ENCODE measurements at places on chromosomes 4 and X.
A peak's percentile ranks its signal among the peaks of the same experiment; 100 is the strongest.

GRCh38 chrX:25344161-25344936 lies 328.6 kb upstream of the ARX start:
- DNase-seq, result peak; percentile 54

- no peak for DNase-seq
Measured at GRCh38 chrX:123906557-123907316, 46.9 kb downstream of the XIAP start.

- peak; percentile 75 for DNase-seq
Measured at GRCh38 chr4:150242820-150243458, 164.7 kb downstream of the DCLK2 start.

DNA sequence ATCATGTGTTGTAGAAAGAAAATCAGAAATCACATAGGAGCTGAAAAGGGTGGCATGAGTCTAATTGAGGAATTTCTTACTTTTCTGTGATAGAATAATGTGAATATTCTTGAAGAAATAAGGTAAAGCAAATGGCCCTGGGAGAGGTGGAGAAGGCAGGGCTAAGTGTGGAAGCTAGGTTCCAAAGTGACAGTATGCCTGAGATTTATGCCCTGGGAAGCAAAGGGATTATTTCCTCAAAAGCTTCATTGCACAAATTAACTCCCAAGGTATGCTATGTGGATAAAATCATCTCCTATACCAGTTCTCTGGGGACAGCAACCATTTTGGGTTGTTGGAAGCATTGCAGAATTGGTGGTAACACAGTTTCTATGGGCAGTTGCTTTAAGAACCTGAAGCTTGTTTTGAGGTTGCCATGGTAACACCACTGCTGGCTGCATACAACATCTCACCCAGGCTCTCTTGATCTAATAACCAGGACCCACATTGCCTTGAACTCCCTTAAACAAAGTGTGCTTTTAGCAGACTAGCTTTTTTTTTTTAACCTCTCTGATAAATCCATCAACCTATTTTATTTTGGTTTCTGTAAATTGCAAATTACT lies 21.0 kb downstream of the MAOA start:
- DNase-seq, result peak; percentile 78

- no peak for DNase-seq
Measured at GRCh38 chrX:257681-258289, 23.4 kb upstream of the PLCXD1 start.

GRCh38 chr4:141548791-141549190 lies 87.6 kb upstream of the IL15 start:
- DNase-seq, result no peak

- no peak for DNase-seq
Measured at GRCh38 chrX:129772796-129773431, 6.8 kb upstream of the SASH3 start.

GRCh38 chr4:84699001-84699671 lies 116.2 kb downstream of the CDS1 start:
- DNase-seq, result no peak

DNA sequence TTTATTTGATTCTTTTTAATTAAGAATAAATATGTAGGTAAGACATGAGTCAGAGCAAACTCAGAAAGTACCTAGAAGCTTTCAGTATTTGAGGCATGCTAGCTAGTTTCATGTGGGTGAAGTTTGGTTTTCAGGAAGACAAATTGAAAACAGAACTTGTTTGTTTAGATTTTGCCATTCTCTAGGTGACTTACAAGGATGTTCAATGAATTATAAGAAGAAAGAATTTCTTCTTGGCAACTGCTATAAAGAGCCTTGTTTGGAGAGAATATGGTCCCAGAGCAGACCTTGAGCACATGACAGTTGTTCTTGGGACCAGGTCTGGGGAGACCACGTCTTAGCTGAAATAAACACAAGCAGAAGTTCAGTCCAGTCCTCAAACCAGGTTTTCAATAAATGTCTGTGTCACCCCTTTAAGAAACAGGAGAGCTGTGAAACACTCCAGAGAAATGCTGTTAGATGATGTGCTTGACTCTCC lies 38.0 kb upstream of the IL21 start:
- DNase-seq, result no peak

DNA sequence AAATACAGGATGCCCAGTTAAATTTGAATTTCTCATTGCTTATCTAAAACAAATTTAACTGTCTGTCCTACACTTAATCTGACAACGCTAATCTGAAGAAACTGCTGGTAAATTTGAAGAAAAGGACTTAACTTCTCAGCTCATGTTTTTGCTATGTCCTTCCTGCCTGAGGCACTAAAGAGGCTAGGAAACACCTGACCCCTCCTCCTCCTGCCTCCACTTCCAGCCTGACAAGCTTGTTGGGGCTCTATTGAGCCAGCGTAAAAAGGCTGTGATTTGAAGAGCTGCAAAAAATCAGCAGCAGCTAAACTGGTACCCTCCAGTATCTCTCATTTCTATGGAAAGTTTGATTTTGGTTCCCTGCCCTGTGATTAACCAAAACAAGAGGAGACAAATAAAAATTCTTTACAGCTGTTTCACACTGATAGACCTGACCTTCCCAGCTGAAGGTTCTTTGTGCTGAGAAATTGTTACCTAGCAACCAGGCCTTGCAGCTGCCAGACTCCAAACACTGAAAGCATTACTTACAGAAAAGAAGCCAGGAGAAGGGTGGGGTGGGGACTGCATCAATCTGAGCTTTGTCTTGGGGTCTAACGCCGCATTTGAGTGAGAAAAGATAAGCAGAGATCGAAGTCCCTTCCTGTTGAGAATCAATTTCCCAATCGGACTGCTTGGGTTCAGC lies 35.0 kb downstream of the DCX start:
- DNase-seq, result peak; percentile 80

DNA sequence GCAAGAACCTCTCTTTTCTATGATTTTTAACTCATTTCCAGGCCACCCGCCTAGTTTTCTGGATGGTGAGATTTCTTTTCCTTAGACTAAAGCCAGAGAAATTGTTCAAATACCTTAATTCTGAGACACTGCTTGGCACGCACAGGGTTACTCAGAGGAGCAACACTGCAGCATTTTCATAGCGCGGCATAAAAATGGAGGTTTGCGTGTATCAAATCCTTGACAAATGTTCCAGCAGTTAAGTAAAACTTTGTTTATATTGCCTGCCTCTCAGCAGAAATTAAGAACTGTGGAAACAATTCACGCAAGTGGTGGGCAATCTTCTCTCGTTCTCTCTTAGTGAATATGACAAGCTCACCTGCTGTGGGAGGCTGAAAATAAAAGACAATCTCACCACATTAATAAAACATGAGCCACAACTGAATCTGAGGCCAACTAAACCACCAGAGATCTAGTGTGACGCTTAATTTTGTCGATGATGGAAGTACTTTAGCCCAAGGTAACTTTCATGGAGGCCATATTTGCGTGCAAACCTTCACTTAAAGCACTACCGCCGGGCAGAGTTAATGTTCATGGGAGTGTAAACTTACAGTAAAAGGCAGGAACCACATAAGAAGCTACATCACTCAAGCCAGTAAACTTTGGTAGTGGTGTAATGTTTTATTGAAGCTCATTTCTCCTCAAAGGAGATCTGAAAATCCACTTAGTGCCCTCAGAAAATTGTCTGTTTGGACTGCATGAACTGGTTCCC lies 894.8 kb upstream of the EPHA5 start:
- peak; percentile 36 for DNase-seq

DNA sequence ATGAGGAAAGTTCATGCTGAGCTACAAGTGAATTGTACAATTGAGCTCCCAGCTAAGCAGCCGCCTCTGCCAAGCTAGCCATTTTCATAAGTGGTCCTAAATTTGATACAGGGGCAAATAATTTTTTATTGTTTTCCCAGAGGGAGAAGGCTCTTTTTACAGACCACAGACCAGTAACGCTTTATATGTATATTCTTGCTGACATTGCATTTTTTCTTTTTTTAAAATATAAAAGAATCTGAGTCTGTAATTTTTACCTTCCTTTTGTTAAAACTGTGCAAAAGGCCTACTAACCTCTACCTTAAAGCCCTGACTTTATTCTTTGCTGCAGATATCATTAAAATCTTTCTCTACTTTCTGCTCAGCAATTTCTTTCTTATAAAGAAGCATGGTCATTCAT lies 501.2 kb upstream of the INTU start:
- DNase-seq, result no peak

DNA sequence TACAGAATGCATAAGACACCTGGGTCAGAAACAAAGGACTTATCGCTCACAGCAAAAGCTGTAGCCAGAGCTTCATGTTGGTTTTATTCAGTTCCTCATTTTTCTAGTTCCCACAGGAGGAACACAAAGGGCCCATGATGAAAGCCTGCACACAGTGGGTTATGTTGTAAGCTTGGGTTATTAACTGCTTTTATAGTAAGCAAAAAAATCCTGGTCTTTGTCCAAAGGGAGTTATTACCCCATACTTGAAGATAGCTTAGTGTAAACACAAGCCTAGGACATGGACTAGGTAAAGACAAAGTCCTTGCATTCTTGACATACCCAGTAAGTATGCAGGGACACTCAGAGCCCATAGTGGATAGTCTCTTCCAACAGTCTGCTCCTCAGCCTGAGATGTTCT lies 11.7 kb downstream of the BBS12 start:
- no peak for DNase-seq

- no peak for DNase-seq
Measured at GRCh38 chr4:79498282-79498681, 90.3 kb upstream of the GK2 start.

All from brain (organoid and tissue), 16 donors.